ENCODE measurements at places on chromosomes 5 and 9.

DNA sequence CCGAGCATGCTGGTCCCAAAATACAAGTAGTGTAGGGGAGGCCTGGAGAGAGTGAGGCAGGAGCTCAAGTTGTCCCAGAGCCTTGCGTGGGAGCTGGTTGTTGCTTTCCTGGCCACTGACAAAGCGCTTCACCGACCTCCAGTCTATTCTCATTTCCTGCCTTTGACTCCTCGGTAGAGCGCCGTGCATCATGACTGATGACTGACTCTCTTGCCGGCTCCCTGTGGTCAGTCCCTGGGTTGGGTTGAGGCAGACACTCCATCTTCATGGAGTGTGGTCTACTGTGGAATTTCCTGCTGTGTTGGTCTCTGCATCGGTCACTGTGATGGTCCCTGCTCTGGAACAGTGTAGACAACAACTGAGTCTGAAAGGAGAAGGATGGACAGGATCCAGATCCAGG is 175.1 kb upstream of the S1PR3 start:
- no peak for DNase-seq

DNA sequence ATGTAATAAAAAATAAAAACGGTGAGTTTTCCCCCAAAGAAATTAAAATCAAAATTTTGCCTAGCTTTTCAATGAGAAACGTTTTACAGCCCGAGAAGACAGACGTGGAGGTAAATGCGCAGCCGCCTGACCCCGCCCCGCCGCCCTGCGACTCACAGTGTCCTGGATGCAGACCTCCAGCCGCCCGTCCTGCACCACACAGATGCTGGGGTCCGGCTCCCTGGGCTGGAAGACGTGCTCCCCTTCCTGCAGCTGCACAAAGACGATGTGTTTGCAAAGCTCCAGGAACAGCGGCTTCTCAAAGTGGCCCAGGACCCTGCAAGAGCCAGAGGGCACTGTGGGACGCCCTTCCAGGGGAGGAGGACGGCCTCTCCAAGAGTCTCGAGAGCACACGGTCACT is 7.7 kb downstream of the PNPLA7 start:
- no peak for DNase-seq

DNA sequence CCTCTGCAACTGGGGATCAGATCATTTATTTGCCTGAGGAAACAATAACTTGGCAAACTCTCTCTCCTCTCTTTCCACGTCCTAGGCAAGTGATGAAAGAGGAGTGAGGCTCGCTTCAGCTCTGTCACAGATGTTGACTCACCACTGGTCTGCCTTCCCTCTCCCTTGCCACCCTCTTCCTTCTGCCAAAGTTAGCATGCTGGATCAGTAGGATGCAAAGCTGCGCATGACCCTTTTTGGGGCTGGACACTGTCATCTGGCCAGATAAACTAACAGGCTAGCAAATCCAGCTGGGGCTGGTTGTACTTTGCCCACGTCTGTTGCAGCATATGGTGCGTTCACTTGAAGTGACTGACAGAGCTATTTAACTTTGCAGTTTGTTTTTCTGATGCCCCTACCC is 36.2 kb upstream of the SMARCA2 start:
- no peak for DNase-seq

GRCh38 chr5:10704949-10705621 is 55.9 kb downstream of the DAP start:
- no peak for DNase-seq

GRCh38 chr5:57111993-57112392 is 61.9 kb upstream of the GPBP1 start:
- no peak for DNase-seq

GRCh38 chr5:137024044-137024443 is 475.1 kb downstream of the SPOCK1 start:
- no peak for DNase-seq

- DNase-seq, result no peak
Measured at GRCh38 chr5:22604711-22605110, 248.4 kb downstream of the CDH12 start.

DNA sequence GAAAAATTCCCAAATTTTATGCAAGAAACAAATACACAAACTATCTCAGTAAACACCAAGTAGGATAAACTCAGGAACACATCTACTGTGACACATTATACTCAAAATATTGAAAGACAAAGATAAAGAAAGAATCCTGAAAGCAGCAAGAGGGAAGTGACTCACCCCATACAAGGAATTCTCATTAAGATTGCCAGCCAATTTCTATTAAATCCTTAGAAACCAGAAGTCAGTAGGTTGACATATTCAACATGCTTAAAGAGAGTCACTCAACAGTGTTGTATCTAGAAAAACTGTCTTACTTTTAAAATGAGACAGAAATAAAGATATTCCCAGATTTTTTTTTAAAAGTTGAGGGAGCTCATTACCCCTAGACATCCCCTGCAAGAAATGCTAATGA is 15.5 kb downstream of the SPATA31E1 start:
- DNase-seq, result no peak

GRCh38 chr5:74373076-74373475 is 267.5 kb downstream of the ENC1 start:
- no peak for DNase-seq

- DNase-seq, result no peak
Measured at GRCh38 chr9:129164246-129164930, 13.7 kb downstream of the IER5L start.

DNA sequence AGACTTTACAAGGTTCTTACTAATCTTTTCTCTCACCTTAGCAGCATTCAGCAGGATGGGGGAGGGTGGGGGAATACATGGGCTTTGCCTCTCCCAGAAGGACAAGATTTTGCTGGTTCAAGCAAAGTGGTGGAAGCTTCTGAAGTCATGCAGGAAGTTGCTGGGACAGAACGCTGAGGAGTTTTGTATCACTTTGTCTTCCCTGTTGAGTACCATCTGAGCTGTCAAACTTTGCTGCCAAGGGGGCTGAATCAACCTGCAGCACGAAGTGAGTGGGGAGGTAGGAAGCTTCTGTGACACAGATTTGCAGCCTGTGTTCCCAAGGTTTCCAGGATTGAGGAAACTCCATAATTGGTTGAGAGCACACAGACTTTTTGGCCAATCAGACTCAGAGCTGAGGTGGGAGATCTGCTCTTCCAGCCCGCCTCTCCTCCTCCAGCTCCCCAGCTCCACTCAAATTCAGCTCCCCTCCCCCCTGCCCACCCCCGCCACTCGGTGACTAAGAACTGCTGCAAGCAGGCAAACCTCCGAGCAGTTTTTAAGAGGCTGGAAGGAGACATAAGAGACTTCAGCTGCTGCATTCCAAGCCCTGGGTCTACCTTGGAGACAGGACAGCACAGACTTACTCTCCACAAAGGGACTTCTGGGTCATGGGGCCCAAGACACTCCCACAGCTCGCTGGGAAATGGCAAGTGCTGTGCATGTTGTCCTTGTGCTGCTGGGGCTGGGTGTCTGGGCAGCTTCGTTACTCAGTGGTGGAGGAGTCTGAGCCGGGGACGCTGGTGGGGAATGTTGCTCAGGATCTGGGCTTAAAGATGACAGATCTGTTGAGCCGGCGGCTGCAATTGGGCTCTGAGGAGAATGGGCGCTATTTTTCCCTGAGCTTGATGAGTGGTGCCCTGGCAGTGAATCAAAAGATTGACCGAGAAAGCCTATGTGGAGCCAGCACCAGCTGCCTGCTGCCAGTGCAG is at the start of gene PCDHGC5:
Gene PCDHGC5 (plus strand): TSS at position 491 of the 971 bp plus-strand sequence. CDS start 160 bp downstream, at position 651.
- no peak for DNase-seq
